Stimulated activated CD4-positive, alpha-beta T cell treated with anti-CD3 and anti-CD28 coated beads, Interleukin-4, amount 100 ng/mL, for 4 hours (primary cell): ENCODE measurements at places on chromosomes 5 and 9.

- DNase-seq, result no peak
These were observed 5.4 kb upstream of the ZDHHC12 start for GRCh38 chr9:128729302-128729701.

DNA sequence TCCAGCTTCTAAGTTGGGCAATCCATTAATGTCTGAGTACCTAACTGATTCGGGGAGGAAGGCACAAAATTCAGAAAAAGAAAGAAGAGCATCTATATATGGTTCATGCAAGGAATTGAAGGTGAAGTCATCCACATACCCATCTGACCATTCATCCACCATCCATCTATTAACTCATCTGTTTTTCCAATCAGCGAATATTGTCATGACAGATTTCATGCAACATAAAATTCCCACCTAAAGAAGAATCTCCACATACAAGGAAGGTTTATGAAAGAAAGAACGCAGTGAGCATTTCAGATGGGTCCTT lies 164.7 kb downstream of the GRIA1 start:
- no peak for DNase-seq

- no peak for DNase-seq
These were observed 378.2 kb downstream of the FAM170A start for GRCh38 chr5:120007598-120007997.

DNA sequence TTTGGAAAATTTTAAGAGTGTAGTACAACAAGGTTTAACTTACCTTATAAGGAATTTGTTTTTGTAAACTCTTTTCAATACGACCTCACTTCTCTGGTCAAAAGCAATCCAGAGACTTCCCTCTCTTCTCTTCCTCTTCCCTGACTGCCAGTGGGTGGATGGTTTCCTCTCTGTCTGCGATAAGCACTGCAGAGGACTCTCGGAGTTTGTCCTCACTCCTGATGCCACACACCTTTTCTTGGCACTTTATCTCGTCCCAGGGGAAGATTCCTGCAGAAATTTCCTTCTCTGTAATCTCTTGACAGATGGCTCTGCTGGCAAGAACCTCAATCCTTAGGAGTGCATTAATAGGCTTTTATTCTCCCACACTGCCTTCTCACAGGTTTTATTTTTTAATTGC lies 641.6 kb downstream of the NR2F1-AS1 start:
- DNase-seq, result no peak

DNA sequence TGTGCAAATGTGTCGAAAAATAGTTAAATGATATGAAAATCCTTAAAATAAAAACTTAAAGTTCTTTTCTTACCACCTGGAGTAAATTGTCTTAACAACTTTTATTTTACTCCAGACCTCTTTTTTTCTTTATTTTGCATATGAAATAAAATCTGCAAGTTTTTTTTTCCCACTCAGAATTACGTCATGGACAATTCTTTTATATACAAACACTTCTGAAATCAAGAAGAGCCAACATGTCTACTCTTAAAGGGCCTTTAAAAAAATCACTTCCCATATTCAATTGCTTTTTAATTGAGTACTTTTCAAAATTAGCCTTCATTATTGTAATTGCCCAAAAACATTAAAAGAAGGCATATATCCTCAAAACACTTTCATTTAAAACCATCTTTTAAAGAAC lies 37.7 kb upstream of the ZFAND5 start:
- DNase-seq, result no peak

DNA sequence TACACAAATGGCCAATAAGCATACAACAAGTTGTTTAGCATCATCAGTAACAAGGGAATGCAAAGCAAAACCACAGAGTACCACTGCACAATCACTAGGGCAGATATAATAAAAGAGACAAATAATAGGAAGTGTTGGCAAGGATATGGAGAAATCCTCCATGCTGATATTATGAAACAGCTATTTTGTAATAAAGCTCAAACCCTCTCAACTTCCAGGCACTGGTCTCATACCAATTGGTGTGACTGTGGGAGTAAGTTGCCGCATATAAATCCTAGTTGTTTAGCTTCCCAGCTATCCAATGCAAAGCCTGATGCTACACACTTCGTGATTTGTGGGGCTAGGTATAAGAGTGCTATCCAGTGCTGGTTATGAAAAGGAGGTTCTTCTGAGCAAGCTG lies 88.6 kb downstream of the SMIM23 start:
- no peak for DNase-seq

- no peak for DNase-seq
These were observed 4.9 kb downstream of the SUSD1 start for GRCh38 chr9:112170235-112170634.

DNA sequence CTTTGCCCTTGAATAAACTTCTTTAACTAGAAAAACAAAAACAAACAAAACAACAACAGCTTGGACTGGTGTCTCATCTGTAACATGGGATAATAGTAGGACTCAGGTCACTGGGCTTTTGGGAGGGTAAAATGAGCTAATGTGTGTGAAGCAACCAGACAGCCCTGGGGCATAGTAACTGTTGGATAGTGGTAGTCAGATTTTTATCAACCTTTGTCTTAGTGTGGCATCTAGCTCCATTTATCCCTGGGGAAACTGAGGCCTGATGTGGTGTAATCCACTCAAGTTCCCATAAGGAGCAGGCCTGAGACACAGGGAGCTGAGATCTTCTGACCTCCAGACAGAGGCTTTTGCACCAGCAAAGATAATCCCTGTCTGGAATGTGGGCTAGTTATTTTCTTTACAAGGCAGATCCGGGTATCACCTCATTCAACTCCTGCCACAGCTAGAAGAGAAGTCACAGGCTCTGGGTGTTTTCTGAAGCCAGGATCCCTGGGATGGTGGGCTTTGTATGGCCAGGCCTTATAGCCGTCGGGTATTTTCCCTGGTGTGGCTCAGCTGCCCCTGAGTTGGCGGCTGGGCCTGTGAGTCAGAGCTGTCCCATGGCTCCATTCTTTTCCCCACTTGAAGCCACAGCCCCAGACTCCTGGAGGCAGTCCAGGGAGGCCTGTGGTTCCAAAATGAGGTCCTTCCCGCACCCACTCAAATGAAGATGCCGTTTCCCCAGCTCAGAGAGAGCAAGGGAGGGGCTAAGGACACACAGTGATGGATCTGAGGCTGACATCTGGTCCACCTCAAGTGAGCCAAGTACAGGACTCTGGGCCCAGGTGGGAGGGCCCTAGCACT lies 26.1 kb upstream of the CSF1R start:
- DNase-seq, result no peak

DNA sequence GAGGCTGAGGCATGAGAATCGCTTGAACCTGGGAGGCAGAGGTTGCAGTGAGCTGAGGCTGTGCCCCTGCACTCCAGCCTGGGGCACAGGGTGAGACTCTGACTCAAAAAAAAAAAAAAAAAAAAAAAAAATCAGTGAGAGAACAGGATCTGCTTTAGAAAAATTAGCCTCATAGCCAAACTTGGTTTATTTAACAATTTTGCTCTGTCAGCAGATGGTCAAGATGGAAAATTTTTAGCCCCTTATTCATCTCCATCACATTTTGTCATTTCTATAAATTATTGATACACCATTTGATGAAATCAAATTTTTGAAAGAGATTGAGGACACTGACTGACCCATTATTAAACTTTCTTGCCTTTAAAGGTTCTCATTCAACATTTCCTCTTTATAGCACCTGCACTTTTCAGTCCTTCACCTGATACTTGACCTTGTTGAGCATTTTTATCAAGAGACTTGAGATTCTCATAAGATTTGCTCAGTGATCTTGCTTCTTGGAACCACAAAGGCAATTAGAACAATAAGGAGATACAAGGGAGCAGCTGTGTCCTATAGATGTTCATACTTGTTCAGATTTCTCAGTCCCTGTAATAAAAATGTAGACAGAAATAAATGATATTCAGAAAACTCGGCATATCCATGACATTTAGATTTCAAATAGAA lies 38.1 kb downstream of the LRRC70 start:
- no peak for DNase-seq

DNA sequence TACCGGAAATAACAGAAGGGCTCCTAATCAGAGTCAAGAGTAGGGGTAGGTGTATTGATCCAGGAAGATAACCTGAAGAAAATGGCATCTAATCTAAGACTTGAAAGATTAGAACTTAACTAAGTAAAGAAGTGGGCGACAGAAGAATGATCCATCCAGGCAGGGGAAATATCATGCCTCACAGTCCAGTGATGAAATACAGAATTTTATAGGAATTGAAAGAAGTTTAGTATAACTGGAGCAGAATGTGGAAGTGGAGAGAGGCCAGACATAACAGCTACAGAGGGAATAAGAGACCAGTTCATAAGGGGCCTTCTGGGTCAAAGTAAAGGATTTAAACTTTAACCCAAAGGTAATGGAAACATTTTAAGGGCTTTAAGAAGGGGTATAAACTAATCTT lies 42.2 kb downstream of the ERP44 start:
- DNase-seq, result no peak

DNA sequence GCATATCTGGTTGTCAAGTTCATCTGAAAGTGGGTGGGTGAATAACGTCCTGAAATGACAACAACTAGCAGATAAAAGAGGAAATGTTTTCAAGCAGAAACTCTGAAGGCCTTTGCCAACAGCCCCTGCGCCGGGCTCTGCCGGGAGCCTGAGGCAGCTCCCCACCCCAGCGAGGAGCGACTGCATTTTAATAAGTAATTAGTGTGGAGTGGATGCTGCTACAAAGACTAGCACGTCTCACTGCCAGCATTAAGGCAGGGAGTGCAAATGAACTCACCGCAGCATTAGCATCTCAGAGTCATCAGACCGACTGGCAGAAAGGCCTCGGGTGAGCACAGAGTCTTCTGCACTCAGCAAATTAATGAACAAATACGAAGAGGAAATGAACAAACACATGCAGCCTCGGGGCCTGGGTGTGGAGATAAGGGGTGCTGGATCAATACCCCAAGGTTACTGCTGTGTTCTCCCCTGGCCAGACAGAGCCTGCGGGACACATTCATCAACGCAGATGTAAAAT lies 63.8 kb downstream of the VAV2 start:
- DNase-seq, result no peak

DNA sequence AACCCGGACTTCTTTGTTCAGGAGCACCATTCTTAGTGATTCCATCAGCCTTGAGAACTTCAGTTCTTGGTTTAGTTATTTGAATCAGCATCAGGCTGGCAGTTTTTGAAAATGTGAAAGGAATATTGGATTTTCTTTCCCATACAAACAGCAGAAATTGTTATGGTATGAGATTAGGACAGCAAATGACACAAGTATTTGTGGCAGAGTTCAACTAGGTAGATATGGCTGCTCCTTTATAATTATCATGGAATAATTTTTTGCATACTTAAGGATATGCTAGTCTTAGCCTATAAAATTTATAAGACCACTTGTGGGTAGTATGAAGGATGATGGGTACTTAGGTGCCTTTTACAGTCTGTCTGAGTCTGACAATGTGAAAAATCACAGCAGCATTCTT lies 25.5 kb downstream of the ERAP2 start:
- no peak for DNase-seq

- no peak for DNase-seq
These were observed 84.5 kb downstream of the TMEM167A start for GRCh38 chr5:82992646-82993045.

- DNase-seq, result no peak
These were observed 189.6 kb downstream of the COX7C start for GRCh38 chr5:86807046-86808031.

- DNase-seq, result peak; percentile 59
These were observed 57.9 kb upstream of the IER5L start for GRCh38 chr9:129235931-129236331.

GRCh38 chr5:58407042-58407719 lies 52.7 kb downstream of the PLK2 start:
- no peak for DNase-seq

DNA sequence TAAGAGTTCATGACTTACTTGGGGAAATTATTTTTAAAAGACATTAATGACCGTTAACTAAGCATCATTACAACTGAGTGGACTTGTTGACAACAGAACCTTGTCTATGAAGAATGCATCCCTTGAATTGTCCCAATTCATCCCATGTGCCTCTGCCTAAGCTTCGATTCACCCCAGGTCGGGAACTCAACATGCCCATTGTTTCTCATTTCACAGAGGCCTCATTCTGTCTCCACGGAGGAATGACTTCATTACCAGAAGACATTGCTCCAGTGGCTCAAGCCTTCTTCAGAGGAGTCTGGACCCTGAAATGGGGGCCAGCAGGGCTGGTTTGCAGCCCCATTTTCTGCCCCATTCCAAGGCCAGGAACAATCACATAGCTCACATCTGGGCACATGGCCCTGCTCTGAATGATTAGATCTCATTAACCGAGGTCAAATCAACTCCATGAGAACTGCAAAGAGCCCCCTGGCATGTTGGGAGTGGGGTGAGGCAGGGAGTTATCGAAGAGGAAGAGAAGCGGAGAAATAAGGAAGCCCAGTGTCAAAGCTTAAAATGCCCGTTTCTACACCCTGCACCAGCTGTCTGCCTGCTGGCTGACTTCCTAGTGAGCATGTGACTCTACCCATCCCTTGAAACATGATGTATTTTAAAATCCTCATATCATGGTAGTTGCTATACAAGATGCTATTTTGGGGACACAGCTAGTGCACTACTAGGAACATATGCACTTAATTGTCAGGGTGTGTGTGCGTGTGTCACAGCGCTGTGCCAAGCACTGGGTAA lies 137.3 kb downstream of the LHFPL2 start:
- DNase-seq, result no peak

DNA sequence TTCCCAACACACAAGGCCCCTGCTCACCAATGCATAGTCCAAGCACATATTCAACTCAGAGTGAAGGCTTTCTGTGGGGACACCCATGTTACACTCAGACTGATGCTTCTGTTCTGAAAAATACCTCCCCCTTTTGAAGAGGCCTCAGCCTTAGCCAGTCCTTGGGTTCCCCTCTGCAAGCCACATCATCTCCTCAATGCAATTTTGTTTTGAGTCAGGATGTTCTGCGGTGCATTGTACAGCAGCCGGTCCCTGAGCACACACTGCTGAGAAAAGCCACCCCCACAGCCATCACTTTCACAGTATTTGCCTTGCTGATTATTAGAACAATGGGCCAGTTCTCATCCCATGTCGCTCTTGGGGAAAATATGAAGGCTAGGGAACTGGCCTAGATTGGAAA lies 241.2 kb downstream of the FAM114A2 start:
- no peak for DNase-seq

GRCh38 chr9:24459953-24460352 lies 85.7 kb downstream of the IZUMO3 start:
- DNase-seq, result no peak

DNA sequence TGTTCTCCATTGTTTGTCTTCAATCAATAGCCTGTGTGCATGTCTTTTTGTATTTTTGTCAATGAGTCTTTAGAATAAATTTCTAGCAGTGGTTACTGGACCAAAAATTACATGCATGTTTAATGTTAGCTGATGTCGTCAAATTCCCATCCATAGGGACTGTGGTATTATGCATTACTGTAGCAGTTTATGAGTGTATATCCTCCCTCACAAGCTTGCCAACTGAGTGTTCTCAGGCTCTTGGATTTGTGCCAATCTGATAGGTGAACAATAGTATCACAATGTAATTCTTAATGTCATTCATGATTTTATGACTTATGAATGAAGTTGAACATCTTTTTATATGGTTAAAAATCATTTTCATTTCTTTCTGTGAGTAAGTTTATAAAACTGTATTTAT lies 13.0 kb downstream of the SNX24 start:
- DNase-seq, result no peak

- no peak for DNase-seq
These were observed 469.5 kb upstream of the PIK3R1 start for GRCh38 chr5:67746103-67746502.
